LHCN-M2 (cell line): ENCODE measurements at places on chromosomes 4 and X. TPM values are rescaled to one million over a fixed set of nuclear protein-coding genes. Genes with fewer than 3 reads are reported as not detected.

Gene GPR173
- 2.3 and 4.1 TPM in 2 replicates for total RNA-seq

DNA sequence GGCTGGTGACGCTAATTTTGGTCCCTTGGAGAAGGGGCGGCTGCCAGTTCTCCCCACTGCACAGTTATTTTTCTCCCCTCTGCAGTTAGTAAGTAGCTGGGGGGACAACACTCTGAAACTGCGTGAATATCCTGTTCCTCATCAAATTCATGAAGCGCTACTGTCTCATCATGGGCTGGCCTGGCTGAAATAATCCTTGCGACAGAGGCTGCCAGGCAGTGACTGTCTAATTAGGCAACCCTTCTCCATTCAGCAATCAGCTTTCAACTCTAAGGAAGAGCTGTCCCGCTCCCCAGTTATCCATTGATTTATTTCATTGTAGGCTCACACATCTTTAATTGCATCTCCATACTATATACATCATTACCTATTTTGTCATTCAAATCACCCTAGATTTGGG, 8.2 kb downstream of the SH3TC1 start:
- no peak for DNase-seq

GRCh38 chr4:52824603-52825459, 37.3 kb upstream of the RASL11B start:
- DNase-seq: no peak

DNA sequence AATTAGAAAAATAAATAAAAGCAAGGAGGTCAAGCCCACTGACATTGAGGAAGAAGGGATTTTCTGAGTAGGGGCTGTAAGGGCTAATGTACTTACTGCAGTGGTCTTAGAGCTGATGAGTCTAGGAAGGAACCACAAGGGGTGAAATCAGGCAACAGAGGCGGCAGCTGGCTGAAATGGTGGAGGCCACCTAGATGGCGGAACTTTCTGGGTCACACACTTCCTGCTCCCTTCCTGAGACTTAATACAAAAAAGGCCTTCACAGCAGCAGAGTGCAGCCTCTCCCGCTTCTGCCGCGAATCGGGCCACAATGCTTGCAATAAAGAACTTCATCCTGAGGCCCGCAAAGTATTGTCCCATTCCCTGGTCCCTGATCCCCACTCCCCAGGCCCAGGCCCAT, 15.4 kb downstream of the SNX12 start:
- DNase-seq: no peak

Gene CD99
- 282 and 322 TPM in 2 replicates for total RNA-seq

DNA sequence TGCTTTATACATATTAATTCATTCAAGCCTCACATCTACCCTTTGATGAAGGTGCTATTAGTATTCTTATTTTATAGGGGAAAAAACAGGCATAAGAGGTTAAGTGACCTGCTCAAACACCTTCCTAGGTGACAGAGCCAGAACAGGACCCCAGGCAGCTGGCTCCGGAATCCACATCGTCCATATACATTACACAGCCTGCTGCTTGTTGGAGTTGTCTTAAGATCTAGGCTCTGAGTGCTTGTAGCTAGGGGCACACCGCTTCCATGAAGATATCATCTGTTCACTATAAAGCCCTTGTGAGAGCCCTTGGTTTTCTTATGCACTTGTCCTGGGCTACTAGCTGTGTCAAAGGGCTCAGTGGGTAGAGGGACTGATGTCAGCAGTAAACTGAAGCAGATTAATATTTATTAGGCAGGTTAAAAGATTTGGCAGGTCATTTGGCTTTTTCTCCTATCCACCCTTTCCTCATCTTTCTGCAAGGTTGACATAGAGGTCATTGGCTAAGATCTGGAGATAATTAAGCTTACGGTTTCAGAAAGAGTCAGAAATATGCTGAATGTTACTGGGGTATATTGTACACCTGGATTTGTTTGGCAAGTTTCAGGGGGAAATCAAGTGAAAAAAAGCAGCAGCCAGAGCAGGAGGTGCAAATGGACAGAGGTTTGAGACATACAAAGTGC, 195.4 kb downstream of the SOWAHB start:
- no peak for DNase-seq

- no peak for DNase-seq
Observed at GRCh38 chr4:187504974-187505797, 490.4 kb upstream of the ZFP42 start.
